ENCODE measurements at places on chromosomes 7 and 10. TPM values are rescaled to one million over a fixed set of nuclear protein-coding genes. Genes with fewer than 3 reads are reported as not detected.

SPDYE6 gene
- not detected for total RNA-seq

CXCL12 gene
- 0.09 TPM for total RNA-seq

ZNF316 gene
- 2.2 TPM for total RNA-seq

JCAD gene
- 1.3 TPM for total RNA-seq

CYP26C1 gene
- 0.22 TPM for total RNA-seq

SNX10 gene
- 19.5 TPM for total RNA-seq

LRMDA gene
- total RNA-seq, result not detected

WDFY4 gene
- not detected for total RNA-seq

EN2 gene
- not detected for total RNA-seq

PON1 gene
- 1.8 TPM for total RNA-seq

CALHM3 gene
- total RNA-seq, result not detected

CEP55 gene
- total RNA-seq, result 57.7 TPM

AMZ1 gene
- not detected for total RNA-seq

NYAP1 gene
- total RNA-seq, result 1.2 TPM

ZNF467 gene
- 0.17 TPM for total RNA-seq

MOGAT3 gene
- not detected for total RNA-seq

ZNF25 gene
- total RNA-seq, result 3.3 TPM

MRLN gene
- not detected for total RNA-seq

RAPGEF5 gene
- total RNA-seq, result 4.6 TPM

OPN4 gene
- total RNA-seq, result not detected

ADCY1 gene
- 7.4 TPM for total RNA-seq

GALNT17 gene
- total RNA-seq, result 23.0 TPM

OR2A1 gene
- total RNA-seq, result not detected

ZNF438 gene
- total RNA-seq, result 4.5 TPM

MKLN1 gene
- 60.9 TPM for total RNA-seq

HKDC1 gene
- total RNA-seq, result 0.30 TPM

DENND10 gene
- total RNA-seq, result 112 TPM

HOXA11 gene
- total RNA-seq, result not detected

ELMO1 gene
- total RNA-seq, result 27.0 TPM

AKR1C4 gene
- total RNA-seq, result not detected

SPDYE16 gene
- not detected for total RNA-seq

SYNPO2L gene
- total RNA-seq, result 0.06 TPM

SFRP4 gene
- total RNA-seq, result not detected

CALCR gene
- not detected for total RNA-seq

SMO gene
- total RNA-seq, result 114 TPM

ZNF735 gene
- not detected for total RNA-seq

CTTNBP2 gene
- 17.4 TPM for total RNA-seq

NUTM2E gene
- 0.09 TPM for total RNA-seq

RBP3 gene
- total RNA-seq, result not detected

UNCX gene
- not detected for total RNA-seq

OPN1SW gene
- 0.46 TPM for total RNA-seq

KLLN gene
- 0.96 TPM for total RNA-seq

SDK1 gene
- 4.4 TPM for total RNA-seq

MSANTD7 gene
- 18.8 TPM for total RNA-seq

TEX36 gene
- total RNA-seq, result not detected

HDAC9 gene
- total RNA-seq, result 28.6 TPM

OGDHL gene
- total RNA-seq, result 0.56 TPM

MINDY4 gene
- total RNA-seq, result 5.2 TPM

AZGP1 gene
- total RNA-seq, result not detected

PTTG1IP2 gene
- total RNA-seq, result not detected

CYP3A5 gene
- not detected for total RNA-seq

Measured in neural progenitor cell (in vitro differentiated cells).